ENCODE measurements at places on chromosomes 16 and 17.

GRCh38 chr17:70271200-70271599 lies 101.9 kb downstream of the KCNJ2 start:
- DNase-seq = no peak

GRCh38 chr17:78131172-78132083 lies 857 bp downstream of the TMC8 start:
- peak; percentile 56 for DNase-seq

GRCh38 chr17:43613917-43614316 lies 47.8 kb downstream of the MEOX1 start:
- no peak for DNase-seq

DNA sequence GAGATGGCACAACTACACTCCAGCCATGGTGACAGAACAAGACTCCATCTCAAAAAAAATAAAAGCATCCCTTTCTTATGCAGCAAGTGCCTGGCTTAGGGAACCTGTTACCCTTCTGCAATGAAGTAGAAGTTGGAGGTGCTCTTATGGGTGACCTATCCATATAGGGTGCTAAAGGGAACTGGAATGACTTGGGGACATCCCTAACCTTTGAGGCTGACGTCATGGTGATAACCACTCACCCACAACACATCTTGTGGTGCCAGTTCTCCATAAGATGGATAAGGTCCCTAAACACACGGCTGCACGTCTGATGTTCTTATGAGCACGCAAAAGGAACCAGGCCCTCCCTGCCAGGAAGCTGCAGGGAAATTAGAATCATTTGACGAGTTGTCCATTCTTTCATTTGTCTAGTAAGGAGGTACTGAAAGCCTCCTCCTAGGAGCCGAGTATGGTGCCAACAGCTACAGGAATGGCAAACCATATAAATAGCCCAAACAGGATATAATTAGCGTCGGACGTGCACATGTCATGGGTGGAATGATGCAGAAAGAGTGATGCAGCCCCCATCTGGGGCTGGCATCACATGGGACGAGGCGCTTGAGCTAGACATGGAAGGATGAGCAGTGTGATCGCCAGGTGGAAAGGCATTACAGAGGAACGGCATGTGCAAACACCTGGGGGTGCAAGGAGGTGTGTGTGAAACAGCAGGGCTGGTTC lies 52.5 kb downstream of the ARHGAP27 start:
- no peak for DNase-seq

GRCh38 chr16:31488468-31489297 lies 5.8 kb downstream of the SLC5A2 start:
- DNase-seq = no peak

GRCh38 chr16:26988186-26988585 lies 78.5 kb upstream of the C16orf82 start:
- DNase-seq = no peak

- no peak for DNase-seq
Observed at GRCh38 chr16:3759736-3760135, 42.4 kb upstream of the TRAP1 start.

GRCh38 chr17:6070430-6070912 lies 292 bp downstream of the WSCD1 start:
- DNase-seq = no peak

- no peak for DNase-seq
Observed at GRCh38 chr17:75810216-75810615, 25.6 kb downstream of the UNK start.

- no peak for DNase-seq
Observed at GRCh38 chr17:66983414-66984021, 19.0 kb downstream of the CACNG4 start.

- no peak for DNase-seq
Observed at GRCh38 chr17:79029327-79030009, 5.5 kb downstream of the C1QTNF1 start.

- no peak for DNase-seq
Observed at GRCh38 chr16:86772671-86773353, 194.5 kb downstream of the FOXL1 start.

DNA sequence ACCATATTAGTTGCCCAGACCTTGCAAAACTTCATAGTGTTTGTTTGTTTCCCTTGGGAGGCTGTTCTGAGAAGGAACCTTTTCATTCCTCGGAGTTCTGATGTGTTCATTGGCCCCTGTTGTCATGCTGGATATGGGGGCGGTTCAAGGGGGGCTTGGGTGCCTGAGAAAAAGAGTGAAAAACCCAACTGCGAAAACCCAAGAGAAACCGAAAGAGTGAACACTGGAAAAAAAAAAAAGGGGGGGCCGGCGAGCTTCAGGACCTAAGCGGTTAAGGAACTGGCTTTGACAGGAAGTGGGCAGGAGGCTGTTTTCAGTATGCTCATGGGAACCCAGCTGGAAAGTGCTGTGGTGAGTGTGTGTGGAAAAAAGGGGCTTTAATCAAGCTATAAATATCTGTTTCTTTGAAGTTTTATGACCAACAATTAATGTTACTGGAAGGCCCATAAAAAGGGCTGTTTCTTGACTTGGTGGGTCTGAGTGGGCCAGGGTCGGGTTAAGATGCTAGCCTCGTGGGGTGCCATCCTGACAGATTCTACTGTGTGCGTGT lies 510.7 kb downstream of the MAF start:
- peak; percentile 78 for DNase-seq

GRCh38 chr16:17510567-17510966 lies 39.8 kb upstream of the XYLT1 start:
- no peak for DNase-seq

DNA sequence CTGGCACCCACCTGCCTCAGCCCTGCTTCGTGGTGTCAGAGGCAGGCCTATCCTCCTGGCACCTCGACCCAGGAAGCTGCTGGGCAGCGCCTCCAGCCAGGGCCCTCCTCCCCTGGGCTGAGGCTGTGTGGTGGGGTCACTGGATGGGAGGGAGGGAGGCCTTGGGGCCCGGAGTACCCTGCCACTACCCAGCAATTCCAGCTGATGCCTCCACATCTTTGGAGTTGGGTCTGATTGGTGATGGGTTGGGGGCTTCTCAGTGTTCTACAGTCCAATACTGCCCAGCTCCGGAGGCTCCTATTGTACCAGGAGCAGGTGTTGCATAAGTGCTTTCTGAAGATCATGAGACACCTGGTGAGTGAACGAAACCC lies 48.0 kb downstream of the USP22 start:
- no peak for DNase-seq

DNA sequence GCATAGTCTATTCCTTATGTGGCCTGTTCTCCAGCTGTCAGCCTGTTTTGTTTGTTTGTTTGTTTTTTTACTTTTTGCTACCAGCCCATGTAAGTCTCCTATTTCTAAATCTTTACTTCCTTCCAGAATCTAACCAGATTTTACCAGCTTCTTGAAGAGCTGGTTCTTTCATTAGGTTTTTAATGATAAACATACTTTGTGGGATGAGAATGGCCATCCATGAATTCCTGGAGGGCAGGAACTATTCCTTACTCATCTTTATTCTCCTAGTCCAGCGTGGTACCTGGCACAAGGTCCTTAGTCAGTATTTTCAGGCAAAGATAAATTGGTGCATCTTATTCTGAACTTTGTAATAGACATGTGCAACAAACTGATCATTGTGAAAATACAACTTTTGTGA lies 17.3 kb downstream of the RSPRY1 start:
- DNase-seq = no peak

DNA sequence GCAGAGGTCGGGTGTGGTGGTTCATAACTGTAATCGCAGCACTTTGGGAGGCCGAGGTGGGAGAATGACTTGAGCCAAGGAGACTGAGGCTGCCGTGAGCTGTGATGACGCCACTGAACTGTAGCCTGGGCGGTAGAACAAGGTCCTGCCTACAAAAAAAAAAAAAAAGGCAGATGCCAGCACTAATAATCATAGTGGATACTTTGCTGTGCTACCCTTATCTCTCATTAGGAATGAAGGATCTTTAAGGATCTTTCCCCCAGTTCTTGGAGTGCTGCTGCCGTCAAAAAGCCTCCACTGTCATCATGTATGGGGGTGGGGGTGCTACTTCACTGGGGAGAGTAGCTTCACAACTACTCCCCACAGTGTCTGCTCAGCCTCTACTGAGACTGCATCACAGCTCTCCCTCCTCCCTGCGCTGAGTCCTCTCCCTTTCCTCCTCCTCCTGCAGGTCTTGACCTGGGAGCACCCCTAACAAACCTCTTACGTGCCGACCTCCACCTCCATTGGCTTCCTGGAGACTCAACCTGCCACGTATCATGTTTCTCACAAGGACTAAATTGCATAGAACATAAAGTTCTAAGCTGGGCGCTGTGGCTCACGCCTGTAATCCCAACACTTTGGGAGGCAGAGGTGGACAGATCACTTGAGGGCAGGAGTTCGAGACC lies 24.4 kb upstream of the ST6GALNAC1 start:
- no peak for DNase-seq

DNA sequence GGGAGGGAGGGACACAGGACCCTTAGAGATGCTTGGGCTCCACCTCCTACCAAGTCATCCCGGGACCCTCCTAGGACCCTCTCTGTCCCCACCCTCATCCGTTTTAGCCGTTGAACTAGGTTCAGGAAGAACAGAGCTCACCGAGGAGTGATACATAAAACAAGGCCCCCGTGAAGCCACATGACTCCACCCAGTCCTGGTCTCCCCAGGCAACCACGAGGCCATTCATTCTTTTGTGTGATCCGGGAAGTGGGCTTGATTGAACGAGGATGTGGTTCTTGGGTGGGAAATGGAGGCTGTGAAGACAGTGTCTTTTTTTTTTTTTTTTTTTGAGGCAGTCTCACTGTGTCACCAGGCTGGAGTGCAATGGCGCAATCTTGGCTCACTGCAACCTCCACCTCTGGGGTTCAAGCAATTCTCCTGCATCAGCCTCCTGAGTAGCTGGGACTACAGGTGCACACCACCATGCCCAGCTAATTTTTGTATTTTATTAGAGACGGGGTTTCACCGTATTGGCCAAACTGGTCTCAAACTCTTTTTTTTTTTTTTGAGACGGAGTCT lies 14.8 kb downstream of the TRARG1 start:
- DNase-seq = peak; percentile 82

GRCh38 chr16:54094641-54095040 lies 191.9 kb downstream of the IRX3 start:
- DNase-seq = no peak

DNA sequence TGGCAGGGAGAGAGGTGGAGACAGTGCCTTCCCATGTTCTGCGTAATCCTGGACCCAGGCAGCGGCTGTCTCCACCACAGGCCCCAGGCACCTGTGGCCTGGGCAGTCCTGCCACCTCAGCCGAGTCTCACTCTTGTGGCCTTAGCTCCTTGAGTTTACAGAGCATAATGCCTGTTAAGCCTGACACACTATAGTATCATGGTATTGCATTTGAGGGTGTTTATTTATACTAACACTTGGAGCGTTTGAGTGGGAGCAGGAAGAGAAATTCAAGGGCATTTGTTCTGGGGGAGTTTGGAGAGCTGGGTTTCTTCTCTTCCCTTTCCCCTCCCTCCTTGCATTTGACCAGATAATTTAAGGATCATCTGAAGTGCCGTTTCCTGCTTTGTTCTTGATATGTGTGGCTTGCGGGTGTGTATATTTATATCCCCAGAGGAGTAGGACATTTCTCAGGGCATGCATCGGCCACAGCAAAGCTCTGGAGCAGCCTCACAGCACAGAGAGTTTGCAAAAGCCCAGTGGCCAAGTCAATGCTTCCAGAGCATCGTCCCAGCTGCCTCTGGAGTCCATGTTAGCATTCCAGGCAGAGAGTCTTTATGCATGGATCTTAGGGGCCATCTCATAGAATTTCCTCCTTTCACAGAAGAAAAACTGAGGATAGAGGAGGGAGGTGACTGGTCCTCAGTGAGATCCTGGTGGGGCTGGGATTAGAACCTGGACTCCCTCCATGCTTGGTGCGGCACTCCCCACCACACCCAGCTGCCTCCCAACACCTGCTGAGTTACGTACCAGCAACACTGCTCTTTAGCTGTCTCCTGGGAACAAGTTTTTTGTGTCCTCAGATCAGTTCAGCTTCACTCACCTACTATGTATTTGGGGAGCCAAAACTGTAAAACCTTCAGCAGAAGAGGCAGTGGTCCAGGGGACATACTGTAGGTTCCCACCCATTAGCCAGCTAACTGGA lies 222.8 kb downstream of the CCDC182 start:
- DNase-seq = no peak

- no peak for DNase-seq
Observed at GRCh38 chr16:62549875-62550274, 513.6 kb upstream of the CDH8 start.

DNA sequence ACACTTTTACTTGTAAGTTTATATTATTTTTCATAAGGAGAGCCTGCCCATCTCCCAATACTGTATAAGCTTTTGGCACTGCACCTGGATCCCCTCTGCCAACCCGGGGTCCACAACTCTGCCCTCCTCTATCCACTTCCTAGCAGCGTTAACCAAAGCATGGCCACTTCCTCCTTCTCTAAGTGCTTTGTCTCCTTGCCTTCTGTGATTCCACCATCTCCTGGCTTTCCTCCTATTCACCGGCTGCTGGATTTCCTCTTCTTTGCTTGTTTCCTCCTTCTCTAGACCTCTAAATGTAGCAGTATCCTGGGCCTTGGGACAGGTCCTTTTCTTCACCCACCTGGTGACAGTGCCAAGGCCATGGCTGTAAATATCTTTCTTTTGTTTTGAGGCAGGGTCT lies 20.0 kb upstream of the WFIKKN2 start:
- DNase-seq = no peak

DNA sequence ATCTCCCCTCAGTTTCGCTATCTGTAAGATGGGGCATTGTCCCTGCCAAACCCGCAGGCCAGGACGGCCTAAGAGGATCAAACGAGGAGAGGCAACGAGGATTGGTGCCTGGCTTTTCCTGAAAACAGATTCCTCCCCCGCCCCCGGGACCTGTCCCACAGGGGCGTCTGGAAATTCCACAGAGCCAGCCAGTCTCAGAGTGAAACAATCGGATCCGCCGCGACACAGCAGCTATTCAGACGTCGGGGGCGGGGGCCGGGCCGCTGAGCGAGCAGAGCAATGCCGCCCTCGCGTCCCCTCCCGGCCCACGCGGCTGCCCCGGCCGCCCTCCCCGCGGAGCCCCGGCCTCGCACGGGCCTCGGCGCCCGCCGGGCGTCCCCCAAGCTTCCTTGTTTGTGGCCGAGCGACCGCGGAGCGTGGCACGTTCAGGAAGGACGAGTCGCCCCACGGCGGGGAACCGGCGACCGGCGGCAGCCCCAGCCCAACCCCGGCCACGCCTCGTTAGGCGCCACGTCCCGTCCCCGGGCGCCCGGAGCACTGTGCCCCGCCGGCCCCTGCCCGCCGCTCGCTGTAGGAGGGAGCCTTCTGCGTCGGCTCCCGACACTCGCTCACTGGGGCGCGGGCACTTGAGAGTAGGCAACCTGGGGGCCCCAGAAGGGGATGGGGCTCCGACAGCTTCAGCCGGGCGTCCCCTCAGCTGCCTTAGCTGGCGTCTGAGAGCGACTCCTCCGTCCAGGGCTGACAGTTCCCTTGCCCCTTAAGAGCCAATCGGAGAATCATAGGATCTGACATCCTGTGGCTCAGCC lies 29.6 kb upstream of the PHOSPHO1 start:
- peak; percentile 60 for DNase-seq

GRCh38 chr17:30716461-30717290 lies 107.8 kb downstream of the CRLF3 start:
- peak; percentile 36 for DNase-seq

- DNase-seq = no peak
Observed at GRCh38 chr16:49742428-49743202, 113.3 kb downstream of the ZNF423 start.

- no peak for DNase-seq
Observed at GRCh38 chr16:1444730-1445517, 568 bp upstream of the CCDC154 start.
